Body of pancreas (tissue), 4 donors: ENCODE measurements at places on chromosomes 3 and 15. TPM values are rescaled to one million over a fixed set of nuclear protein-coding genes. Genes with fewer than 3 reads are reported as not detected.

DNA sequence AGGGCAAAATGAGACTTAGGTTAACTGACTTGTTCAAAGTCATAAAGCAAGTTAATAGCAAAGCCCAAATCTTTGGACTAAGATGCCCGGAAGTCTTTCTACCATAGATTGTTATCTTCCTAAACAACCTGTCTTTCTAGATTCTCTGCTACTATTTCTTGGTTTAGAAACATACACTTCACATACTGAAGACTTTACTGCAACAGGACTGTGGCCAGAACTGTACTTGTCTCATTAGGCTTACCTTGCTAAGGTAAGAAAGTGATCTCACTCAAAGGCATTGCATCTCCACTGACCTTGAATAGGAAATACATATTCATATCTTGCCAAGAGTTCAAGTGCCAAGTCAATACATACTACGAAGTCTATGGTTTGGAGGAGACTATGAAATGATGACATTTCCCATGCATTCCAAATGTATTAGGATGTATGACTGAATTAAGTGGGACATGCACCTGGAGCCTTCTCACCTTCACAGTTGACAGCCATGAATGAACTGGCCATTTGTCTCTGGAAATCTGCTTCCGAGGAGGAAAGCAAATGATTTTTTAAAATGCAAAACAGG lies 5.0 kb downstream of the ZDHHC3 start:
- no peak overlapping the region for H3K4me3 ChIP-seq
- no peaks in the 10 kb centered on the region for H3K36me3 ChIP-seq
- H3K27ac ChIP-seq, result no peak overlapping the region
- H3K27me3 ChIP-seq, result no peaks in the 10 kb centered on the region
- H3K4me1 ChIP-seq, result peaks cover 15% of the 10 kb centered on the region
- no peak for DNase-seq

DNA sequence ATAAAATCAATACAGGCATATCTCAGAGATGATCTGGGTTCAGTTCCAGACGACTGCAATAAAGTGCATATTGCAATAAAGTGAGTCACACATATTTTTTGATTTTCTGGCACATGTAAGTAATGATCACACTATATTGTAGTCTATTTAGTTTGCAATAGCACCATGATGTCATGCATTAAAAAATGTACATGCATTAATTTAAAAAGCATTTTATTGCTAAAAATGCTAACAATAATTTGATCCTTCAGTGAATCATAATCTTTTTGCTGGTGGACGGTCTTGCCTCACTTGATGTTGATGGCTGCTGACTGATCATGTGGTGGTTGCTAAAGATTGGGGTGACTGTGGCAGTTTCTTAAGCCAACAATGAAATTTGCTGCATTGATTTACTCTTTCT lies 511.1 kb downstream of the OTOL1 start:
- H3K36me3 ChIP-seq, result no peaks in the 10 kb centered on the region
- H3K4me1 ChIP-seq, result no peaks in the 10 kb centered on the region

DNA sequence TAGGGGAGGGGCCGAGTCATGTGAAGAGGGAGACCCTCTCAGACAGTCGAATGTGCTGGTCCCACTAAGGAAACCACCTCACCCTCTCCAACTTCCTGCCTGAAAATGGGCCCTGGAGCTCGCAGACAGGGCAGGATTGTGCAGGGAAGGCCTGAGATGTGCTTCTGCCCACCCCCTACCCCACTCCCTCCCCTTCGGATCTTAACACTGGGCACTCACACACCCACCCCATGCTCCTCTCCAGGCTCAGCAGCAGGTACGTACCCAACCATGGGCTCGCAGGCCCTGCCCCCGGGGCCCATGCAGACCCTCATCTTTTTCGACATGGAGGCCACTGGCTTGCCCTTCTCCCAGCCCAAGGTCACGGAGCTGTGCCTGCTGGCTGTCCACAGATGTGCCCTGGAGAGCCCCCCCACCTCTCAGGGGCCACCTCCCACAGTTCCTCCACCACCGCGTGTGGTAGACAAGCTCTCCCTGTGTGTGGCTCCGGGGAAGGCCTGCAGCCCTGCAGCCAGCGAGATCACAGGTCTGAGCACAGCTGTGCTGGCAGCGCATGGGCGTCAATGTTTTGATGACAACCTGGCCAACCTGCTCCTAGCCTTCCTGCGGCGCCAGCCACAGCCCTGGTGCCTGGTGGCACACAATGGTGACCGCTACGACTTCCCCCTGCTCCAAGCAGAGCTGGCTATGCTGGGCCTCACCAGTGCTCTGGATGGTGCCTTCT lies 20.0 kb downstream of the ATRIP start:
- H3K36me3 ChIP-seq, result peaks cover 2% of the 10 kb centered on the region
- DNase-seq, result peak; percentile 69
- peak overlapping the region; percentile 98 for H3K27ac ChIP-seq
- peak overlapping the region; percentile 17 for H3K4me3 ChIP-seq
- H3K4me1 ChIP-seq, result peaks cover 61% of the 10 kb centered on the region

- no peaks in the 10 kb centered on the region for H3K36me3 ChIP-seq
- no peak overlapping the region for H3K27ac ChIP-seq
- no peak for DNase-seq
- H3K4me3 ChIP-seq, result no peak overlapping the region
- H3K4me1 ChIP-seq, result no peaks in the 10 kb centered on the region
- H3K27me3 ChIP-seq, result no peaks in the 10 kb centered on the region
Measured at GRCh38 chr3:36744763-36745162, 19.6 kb downstream of the DCLK3 start.

DNA sequence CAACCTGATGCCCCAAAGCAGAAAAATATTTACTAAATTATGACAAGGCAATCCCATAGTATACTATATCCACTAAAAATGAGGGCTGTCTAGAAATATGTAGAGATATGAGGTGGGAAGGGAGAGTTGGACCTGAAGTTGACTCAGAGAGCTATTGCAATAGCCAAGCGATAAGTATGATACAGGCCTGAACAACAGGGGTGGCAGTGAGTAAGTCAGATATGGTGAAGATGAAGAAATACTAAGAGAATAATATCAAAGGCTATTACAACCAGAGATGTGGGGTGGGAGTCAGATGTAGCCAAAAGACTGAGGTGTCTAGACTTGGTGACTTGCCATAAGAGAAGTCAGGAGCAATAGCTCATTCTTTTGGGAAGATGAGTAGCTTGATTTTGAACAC lies 9.2 kb downstream of the HSPBAP1 start:
- H3K36me3 ChIP-seq, result no peaks in the 10 kb centered on the region
- H3K4me1 ChIP-seq, result peaks cover 9% of the 10 kb centered on the region
- H3K4me3 ChIP-seq, result no peak overlapping the region
- DNase-seq, result no peak

DNA sequence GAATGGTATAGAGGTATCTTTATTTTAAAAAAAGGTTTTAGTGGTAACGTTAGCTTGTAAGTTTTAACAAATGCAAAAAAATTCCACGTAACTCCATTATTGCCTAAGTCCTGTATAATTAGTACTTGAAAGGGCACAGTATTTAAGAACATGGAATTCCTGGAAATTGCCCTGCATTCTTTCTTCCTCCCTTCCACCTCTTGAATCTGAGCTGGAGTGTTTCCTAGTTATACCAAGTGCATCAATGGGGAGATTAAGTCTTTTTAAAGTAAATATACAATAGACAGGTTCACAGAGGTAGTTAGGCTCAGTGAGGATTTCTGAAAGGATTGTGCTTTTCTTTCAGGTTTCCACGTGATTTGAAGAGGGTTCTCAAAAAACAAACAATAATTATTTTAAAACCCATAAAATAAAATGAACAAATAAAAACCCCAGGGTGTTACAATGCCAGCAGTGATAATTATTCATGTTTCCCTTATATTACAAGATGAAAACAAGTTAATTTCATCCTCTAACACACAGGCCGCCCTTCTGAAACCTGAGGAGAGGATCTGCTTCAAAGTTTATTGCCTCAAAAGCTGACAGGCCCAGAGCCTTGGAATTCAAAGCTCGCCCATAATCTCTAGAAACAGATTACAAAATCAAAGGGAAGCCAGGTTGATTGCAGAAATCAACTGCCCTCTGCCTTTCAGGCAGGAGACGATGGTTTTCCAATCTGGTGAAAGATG lies 128.8 kb upstream of the LMOD3 start:
- no peaks in the 10 kb centered on the region for H3K27me3 ChIP-seq
- H3K27ac ChIP-seq, result peak overlapping the region; percentile 67
- no peak for DNase-seq

- H3K27ac ChIP-seq, result no peak overlapping the region
- no peak overlapping the region for H3K4me3 ChIP-seq
- no peak for DNase-seq
- H3K27me3 ChIP-seq, result no peaks in the 10 kb centered on the region
- H3K4me1 ChIP-seq, result no peaks in the 10 kb centered on the region
Measured at GRCh38 chr3:14410503-14411165, 8.2 kb downstream of the SLC6A6 start.

Gene ACKR2
- 3.4 TPM for total RNA-seq

Gene SLC6A11
- not detected for total RNA-seq

Gene VEPH1
- 30.0 TPM for total RNA-seq
